ENCODE measurements at places on chromosomes 2 and 18.
A peak's percentile ranks its signal among the peaks of the same experiment; 100 is the strongest.

DNA sequence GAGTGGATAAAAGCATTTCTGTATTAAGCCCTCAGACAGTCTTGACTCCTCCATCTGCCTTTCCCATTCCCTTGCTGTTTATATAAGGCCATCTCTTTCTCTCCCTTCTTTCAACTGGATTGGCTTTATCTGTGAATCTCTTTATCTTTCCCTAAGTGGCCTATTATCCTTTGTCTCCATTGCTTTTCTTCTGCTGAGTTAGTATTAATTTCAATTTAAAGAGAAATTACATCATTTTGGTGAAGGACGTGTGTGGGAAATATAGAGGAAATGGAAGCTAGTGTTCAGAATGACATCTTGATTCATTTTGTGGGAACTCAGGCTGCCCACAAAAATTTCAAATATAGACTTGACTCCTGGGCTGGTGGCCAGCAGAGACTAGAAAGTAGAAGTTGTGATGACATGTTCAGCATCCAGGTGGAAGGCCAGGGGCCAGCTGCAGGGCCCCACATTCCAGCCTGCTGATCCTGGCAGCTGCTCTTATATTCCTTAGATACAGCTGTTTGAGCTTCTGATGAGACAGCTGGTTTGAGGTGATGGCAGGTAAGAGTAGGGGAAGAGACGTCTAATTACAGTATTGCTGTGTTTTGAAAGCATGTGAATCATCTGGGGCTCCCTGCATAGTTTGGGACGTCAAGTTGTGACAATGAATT is 52.3 kb downstream of the DIS3L2 start:
- peak; percentile 95 for DNase-seq

GRCh38 chr2:171595896-171596295 is 73.6 kb downstream of the CYBRD1 start:
- peak; percentile 86 for DNase-seq

- DNase-seq = no peak
These were observed 178.1 kb downstream of the FAM210A start for GRCh38 chr18:13548106-13548819.

GRCh38 chr2:224023188-224023587 is 15.9 kb downstream of the SERPINE2 start:
- peak; percentile 73 for DNase-seq

DNA sequence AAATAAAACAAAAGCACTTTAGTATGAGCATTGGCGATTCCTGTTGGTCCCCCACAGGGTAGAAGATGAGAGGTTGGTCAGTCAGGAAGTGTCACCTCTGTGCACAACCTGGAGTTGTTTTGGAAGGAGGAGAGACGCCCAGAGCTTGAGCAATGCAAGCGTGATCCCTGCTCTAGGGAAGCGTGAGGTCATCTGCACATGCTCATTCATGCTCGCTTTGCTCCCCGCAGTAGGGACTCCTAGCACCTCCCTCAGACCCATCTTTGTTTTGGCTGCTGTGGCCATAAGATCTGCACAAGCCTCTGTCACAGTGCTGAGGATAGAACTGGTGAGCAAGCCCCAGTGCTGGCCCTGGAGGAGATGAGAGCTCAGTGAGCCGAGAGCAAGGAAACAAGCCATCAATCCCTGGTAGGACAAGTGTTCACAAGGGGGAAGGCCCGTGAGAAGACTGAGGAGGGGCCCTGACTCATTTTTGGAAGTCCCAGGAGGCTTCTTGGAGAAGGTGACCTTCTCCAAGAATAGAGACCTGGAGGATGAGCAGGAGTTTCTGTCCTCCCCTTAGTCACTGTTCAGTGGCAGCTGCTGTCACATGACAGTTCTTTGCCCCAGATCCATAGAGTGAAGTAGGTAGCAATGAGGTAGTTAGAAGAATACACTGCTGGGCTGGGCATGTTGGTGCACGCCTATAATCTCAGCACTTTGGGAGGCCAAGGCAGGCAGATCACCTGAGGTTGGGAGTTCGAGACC is 13.3 kb upstream of the ATP8B1 start:
- DNase-seq = no peak

- peak; percentile 67 for DNase-seq
These were observed 259.7 kb downstream of the LPIN1 start for GRCh38 chr2:12005886-12006681.

GRCh38 chr2:190379249-190379964 is 28.7 kb upstream of the MFSD6 start:
- DNase-seq = no peak

DNA sequence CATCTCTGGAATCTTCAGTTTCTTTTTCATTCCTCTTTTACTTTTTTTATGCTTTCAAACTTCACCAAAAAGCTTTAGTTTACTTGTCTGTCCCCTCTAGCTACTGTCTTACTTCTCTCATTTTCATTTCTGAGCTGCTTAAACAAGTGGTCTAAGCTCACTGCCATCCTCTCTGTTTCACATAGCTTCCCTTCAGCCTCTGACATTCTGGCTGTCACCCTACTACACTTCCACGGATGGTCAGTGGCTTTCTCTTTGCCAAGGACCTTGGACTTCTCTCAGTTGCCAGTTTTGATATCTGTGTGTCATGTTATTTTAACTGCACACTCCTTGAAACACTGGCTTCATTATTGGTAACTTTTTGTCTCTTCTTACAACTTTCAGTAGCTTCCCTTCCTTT is 176.1 kb downstream of the IKZF2 start:
- DNase-seq = no peak

DNA sequence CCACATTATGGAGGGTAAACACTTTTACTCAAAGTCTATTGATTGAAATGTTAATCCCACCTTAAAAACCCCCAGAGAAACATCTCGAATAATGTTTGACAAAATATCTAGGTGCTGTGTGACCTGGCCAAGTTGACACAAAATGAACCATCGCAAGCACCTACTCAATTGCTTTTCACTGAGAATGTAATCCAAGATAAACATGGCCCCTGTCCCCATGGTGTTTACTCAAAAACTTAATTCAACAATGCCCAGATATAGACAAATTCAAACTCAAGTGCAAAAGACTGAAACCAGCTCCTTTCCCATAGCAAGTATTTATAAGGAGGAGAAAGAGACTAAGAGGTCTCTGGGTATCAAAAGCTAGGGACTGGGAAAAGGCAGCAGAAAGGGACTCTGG is 15.0 kb upstream of the ACMSD start:
- no peak for DNase-seq

GRCh38 chr2:24513281-24514071 is 22.4 kb downstream of the NCOA1 start:
- no peak for DNase-seq

GRCh38 chr2:30243231-30243630 is 11.9 kb downstream of the LBH start:
- DNase-seq = no peak

DNA sequence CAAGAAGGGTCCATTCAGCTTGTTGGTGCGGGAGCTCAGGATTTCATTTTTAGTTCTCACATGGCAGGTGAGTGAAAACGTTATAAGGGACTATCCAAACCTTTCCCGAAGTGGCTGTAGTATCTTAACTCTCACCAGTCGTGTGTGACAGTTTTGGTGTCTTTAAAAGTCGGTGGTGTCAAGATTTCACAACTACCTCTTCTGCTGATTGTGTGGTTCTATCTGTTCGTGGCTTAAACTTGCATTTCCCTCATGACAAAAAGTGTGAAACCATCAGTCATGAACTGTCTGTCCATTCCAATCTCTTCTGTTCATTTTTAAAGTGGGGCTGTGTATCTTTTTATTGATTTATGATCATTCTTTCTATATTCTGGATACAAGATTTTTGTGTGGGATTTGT is 3.8 kb upstream of the AQP12B start:
- no peak for DNase-seq

DNA sequence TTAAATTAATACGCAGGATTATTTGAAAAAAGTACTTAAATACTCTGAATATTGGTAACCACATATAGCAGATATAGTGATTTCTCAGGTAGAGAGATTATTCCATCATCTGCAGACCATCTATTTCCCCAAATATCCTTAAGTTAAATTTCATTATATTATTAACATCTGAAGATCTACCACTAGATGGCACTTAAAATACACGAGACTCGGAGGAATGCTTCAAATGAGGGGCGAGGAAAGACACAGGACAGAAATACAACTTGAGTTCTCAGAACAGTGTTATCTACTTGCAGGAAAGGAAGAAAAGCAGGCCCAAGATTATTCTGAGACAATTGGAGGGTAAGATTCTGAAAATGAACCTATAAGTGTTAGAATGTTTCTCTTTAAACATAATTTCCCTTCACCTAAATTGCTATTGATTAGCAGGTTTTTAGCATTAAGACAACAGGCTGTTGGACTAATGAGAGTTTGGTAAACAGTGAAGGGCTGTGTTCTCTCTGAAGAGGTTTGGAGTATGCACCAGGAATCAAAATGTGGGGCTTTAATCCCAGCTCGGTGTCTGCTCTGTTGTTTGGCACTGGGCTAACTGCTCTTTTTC is 76.9 kb upstream of the GCFC2 start:
- DNase-seq = peak; percentile 23

DNA sequence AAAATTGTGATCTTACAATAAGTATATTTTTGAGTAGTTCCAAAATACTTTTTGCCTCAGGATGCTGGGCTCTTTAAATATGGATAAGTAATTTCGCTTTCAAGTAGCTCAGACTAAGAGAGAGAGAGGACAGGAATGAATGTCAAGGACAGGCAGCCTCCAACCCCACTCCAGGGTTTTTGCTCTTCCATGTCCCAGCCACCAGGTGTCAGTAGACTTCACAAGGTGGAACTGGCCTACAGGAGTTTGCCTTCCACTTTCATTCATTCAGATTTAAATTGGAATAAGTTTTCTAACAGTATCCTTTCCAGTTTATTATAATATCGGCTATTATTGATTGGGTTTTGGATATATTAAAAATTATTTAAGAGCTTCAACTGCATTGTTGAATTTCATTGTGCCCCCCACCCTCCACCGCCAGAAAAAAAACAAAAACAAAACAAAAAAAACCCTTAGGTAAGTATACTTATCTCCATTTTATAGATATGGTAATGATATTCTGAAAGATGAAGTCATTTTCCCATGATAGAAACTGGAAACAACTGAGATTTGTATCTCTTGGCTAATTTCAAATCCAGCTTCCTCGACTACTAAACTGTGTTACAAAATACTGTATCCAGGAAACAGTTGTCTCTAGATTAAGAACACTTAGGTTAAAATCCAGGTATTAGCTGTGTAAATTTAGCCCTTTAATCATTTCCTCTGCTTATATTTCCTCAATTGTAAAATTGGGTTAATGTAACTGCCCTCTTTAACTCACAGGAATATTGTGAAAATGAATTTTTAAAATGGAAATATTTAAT is 793.1 kb downstream of the ERBB4 start:
- DNase-seq = peak; percentile 56

GRCh38 chr2:10863837-10864236 is 47.9 kb upstream of the KCNF1 start:
- peak; percentile 25 for DNase-seq

GRCh38 chr18:45639408-45639807 is 24.1 kb downstream of the SLC14A2 start:
- no peak for DNase-seq

DNA sequence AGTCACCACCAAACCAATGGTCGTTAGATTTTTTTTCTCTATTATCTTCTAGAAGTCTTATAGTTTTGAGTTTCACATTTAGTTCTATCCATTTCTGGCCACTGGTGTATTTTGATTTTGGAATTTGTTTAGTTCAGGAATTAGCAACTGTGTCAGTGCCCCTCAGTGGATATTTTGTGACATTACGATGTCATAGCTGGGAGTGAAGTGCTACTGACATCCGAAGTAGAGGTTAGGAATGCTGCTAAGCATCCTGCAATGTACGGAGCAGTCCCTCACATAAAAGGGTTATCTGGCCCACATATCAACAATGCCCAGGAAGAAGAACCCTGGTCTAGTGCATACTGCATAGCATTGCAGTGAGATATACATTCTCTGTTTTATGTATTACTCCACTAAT is 157.4 kb upstream of the RGPD4 start:
- peak; percentile 40 for DNase-seq

GRCh38 chr2:60357996-60358395 is 195.5 kb downstream of the BCL11A start:
- DNase-seq = no peak

DNA sequence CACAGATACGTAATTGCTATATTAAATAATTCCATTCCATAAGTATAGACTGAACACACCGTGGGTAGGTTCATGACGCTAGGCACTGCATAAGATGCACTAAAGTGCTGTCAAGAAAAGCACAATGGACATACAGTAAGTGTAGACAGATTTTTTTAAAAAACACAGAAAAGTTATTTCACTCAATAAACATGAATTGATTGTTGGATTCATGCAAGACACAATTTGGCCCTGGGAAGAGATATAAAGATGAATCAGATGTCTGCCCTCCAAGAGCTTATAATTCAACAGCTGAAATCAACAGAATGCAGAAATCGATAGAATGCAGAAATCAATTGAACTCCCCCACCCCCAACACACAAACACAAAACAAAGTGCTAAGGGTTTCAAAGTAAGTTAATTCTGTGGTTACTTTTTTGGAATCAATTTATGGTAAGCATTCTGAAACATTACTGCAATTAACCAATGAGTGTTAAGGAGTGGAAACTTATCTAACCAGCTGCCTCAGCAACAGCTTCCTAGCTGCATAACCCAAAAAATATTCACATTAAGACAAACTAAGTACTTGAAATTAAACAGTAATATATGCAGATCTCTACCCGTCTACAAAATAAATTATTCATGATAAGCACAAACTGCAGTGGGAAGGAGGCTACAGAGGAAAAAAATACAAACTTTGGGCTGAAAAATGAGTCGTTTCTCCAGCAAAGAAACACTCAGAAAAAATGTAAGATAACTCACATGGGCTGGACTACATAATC is 1.6 kb downstream of the NBAS start:
- DNase-seq = no peak

- no peak for DNase-seq
These were observed 98.7 kb upstream of the MGAT5 start for GRCh38 chr2:134155134-134155533.

DNA sequence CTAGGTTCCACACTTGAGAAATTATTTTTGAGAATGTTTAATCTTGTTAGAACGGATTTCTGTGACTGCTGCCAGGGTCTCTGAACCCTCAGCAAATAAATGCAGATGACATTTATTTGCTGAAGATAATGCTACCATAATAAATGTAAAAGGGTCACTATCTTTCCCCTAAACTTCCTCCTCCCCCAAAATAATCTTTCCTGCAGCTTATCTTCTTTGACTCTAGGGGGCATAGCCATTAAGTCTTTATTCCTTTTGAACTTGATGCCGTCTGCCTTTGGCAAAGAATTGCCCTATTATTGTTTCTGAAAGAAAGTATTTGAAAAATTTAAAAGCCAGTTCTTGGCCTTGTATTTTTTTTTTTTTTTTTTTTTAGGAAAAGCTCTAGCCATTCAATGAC is 63.6 kb upstream of the ACSL3 start:
- peak; percentile 37 for DNase-seq

DNA sequence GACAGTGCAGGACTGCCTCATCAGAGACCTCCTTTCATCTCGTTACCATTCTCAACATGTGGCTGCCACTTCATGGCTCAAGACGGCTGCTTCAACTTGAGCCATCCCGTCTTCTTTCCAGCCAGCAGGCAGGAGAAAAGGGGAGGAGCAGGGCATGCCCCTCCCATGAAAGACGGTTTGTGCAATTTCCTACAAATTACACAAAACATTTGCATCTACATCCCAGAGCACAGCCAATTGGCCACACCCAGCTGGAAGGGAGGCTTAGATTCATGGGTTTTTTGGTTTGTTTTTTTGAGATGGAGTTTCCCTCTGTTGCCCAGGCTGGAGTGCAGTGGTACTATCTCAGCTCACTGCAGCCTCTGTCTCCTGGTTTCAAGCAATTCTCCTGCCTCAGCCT is 11.8 kb downstream of the UCN start:
- DNase-seq = no peak
